Endothelial cell of coronary artery (primary cell): ENCODE measurements at places on chromosomes 12 and 14. TPM values are rescaled to one million over a fixed set of nuclear protein-coding genes. Genes with fewer than 3 reads are reported as not detected.

The KLRD1 gene
- total RNA-seq, result 0.09 TPM in 2 replicates

The E2F7 gene
- 7.8 and 9.8 TPM in 2 replicates for total RNA-seq

The LMO3 gene
- total RNA-seq, result under 0.01 and 0.38 TPM in 2 replicates

The PPM1H gene
- total RNA-seq, result 3.0 and 3.8 TPM in 2 replicates

The TAS2R8 gene
- 0.09 TPM in 1 of 2 replicates, not detected in the other for total RNA-seq

The TAS2R13 gene
- 0.99 and 1.8 TPM in 2 replicates for total RNA-seq

The NANOG gene
- total RNA-seq, result not detected in 2 replicates

The MRPS35 gene
- 37.1 and 38.5 TPM in 2 replicates for total RNA-seq

The CLMN gene
- total RNA-seq, result 2.5 and 3.8 TPM in 2 replicates

The RNFT2 gene
- total RNA-seq, result 1.4 and 1.6 TPM in 2 replicates

The BBOF1 gene
- total RNA-seq, result 1.8 and 2.5 TPM in 2 replicates

The ALDH1L2 gene
- 0.36 and 10.8 TPM in 2 replicates for total RNA-seq

The SLC16A7 gene
- 5.5 and 9.4 TPM in 2 replicates for total RNA-seq

The RTL1 gene
- not detected in 2 replicates for total RNA-seq

The SRRM4 gene
- total RNA-seq, result not detected in 2 replicates

The B4GALNT3 gene
- total RNA-seq, result not detected in 2 replicates

The NUAK1 gene
- total RNA-seq, result 25.7 and 41.7 TPM in 2 replicates

The MMP19 gene
- 0.27 and 2.6 TPM in 2 replicates for total RNA-seq

The C12orf60 gene
- total RNA-seq, result 1.1 and 1.3 TPM in 2 replicates

The IL26 gene
- not detected in 2 replicates for total RNA-seq

The IL22 gene
- total RNA-seq, result not detected in 2 replicates

The TAS2R20 gene
- 1.9 and 4.1 TPM in 2 replicates for total RNA-seq

The GPR135 gene
- 0.72 and 2.1 TPM in 2 replicates for total RNA-seq

The MAP3K12 gene
- total RNA-seq, result 15.9 and 18.9 TPM in 2 replicates

The LIN7A gene
- 0.18 and 2.7 TPM in 2 replicates for total RNA-seq

The GUCY2C gene
- total RNA-seq, result not detected in 2 replicates

The MANSC4 gene
- total RNA-seq, result not detected in 2 replicates

The SMOC1 gene
- under 0.01 and 0.09 TPM in 2 replicates for total RNA-seq
